CD8-positive, alpha-beta memory T cell (primary cell): ENCODE measurements at places on chromosomes 1 and 21. TPM values are rescaled to one million over a fixed set of nuclear protein-coding genes. Genes with fewer than 3 reads are reported as not detected.

- H3K4me3 ChIP-seq, result peak overlapping the region; percentile 47
- no peak for DNase-seq
- no peaks in the 10 kb centered on the region for H3K36me3 ChIP-seq
- H3K4me1 ChIP-seq, result peaks cover 15% of the 10 kb centered on the region
- H3K27ac ChIP-seq, result no peak overlapping the region
- peaks cover 16% of the 10 kb centered on the region for H3K27me3 ChIP-seq
Observed at GRCh38 chr21:44722731-44723130, 11.4 kb upstream of the TSPEAR start.

- no peaks in the 10 kb centered on the region for H3K27me3 ChIP-seq
- DNase-seq, result no peak
- no peak overlapping the region for H3K27ac ChIP-seq
- H3K4me1 ChIP-seq, result peaks cover 22% of the 10 kb centered on the region
Observed at GRCh38 chr1:198543670-198544260, 3.3 kb upstream of the ATP6V1G3 start.

GRCh38 chr21:34110594-34111202 lies 37.3 kb downstream of the MRPS6 start:
- peak overlapping the region; percentile 27 for H3K27ac ChIP-seq
- no peak overlapping the region for H3K4me3 ChIP-seq
- H3K27me3 ChIP-seq, result no peaks in the 10 kb centered on the region
- H3K36me3 ChIP-seq, result no peaks in the 10 kb centered on the region
- DNase-seq, result no peak

- no peaks in the 10 kb centered on the region for H3K36me3 ChIP-seq
- H3K4me3 ChIP-seq, result no peak overlapping the region
- DNase-seq, result no peak
- H3K27me3 ChIP-seq, result no peaks in the 10 kb centered on the region
- H3K4me1 ChIP-seq, result no peaks in the 10 kb centered on the region
Observed at GRCh38 chr1:163084330-163084729, 15.2 kb downstream of the RGS4 start.

- DNase-seq, result no peak
- no peaks in the 10 kb centered on the region for H3K36me3 ChIP-seq
- H3K27ac ChIP-seq, result no peak overlapping the region
- H3K4me1 ChIP-seq, result no peaks in the 10 kb centered on the region
Observed at GRCh38 chr1:70764747-70765146, 282.9 kb downstream of the PTGER3 start.

- no peak for DNase-seq
- H3K4me3 ChIP-seq, result no peak overlapping the region
- H3K27me3 ChIP-seq, result no peaks in the 10 kb centered on the region
- peaks cover 5% of the 10 kb centered on the region for H3K4me1 ChIP-seq
- peaks cover 25% of the 10 kb centered on the region for H3K36me3 ChIP-seq
Observed at GRCh38 chr1:17045150-17045549, 8.7 kb downstream of the SDHB start.

DNA sequence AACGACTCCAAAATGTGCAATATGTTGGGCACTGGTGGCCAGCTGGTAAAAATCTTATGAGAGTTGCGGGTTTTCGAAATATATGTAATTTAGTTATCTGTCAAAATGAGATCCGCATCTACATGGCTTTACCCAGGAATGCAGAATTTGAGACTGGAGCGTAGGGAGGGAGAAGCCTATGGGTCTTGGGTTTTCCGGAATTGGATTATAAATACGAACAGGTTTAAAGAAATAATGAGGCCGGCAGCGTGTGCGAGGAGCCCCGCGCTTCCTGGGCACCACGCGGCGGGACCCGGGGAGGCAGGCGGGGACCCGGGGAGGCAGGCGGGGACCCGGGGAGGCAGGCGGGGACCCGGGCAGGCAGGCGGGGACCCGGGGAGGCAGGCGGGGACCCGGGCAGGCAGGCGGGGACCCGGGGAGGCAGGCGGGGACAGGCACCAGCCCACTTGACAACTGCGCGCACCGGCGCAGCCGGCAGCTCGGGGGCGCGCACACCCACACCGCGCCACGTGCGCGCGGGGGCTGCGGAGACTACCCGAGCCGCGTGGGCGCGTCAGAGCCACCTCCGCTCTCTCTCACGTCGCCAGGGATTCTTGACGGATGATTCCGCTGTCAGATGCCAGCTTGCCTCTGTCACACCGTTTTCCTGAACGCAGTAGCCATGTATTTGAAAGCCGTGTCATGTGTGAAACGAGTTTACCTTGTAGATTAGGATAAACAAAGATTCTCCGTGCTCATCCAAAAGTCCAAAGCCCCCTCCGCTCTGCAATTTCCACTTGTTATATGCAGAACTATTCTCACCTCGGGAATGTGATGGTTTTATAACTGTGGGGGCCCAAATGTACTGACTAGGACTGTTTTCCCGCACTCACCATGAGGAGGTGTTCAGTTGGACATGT lies 54.3 kb upstream of the HNRNPU start:
- peak overlapping the region; percentile 63 for H3K4me3 ChIP-seq
- no peaks in the 10 kb centered on the region for H3K27me3 ChIP-seq
- no peaks in the 10 kb centered on the region for H3K36me3 ChIP-seq
- peaks cover 5% of the 10 kb centered on the region for H3K4me1 ChIP-seq

GRCh38 chr21:9760398-9761074 lies 760.8 kb upstream of the TPTE start:
- no peaks in the 10 kb centered on the region for H3K27me3 ChIP-seq
- H3K27ac ChIP-seq, result no peak overlapping the region
- no peak for DNase-seq
- H3K4me3 ChIP-seq, result no peak overlapping the region

DNA sequence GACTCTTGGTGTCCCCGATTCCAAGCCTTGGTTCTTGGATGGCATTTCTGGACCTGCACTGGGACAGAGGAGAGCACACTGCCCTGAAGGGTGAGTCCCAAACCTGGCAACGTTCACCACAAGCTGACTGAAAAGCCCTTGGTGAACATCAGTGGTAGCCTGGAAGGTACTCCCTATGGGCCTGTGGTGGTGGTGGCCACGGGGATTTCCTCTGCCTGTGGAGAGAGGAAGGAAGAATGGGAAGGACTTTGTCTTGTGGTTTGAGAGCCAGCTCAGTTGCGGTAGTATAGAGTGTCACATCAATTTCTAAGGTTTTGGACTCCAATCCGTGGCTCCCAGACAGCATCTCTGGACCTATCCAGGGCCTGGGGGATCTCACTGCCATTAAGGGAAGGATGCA lies 50.7 kb downstream of the DNAH14 start:
- H3K4me1 ChIP-seq, result no peaks in the 10 kb centered on the region
- H3K4me3 ChIP-seq, result no peak overlapping the region
- no peak for DNase-seq
- no peak overlapping the region for H3K27ac ChIP-seq
- H3K36me3 ChIP-seq, result no peaks in the 10 kb centered on the region
- no peaks in the 10 kb centered on the region for H3K27me3 ChIP-seq

DNA sequence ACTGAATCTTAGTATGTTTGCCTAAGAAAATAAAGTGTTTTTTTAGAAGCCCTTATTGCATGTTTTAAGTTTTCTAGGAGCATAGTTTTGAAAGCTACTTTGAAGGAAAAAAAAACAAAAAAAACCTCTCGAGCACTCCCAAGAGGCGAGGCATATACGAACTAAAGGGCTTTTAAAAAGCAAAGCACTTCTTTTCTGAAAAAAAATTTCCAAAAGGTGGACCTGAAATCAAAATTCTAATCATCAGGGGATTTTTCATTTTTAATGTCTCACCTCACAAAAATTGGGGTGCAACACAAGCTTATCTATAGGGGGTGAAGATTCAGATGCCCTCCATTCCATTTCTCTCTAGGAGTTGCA lies 594 bp downstream of the GLMN start:
- DNase-seq, result no peak
- H3K27ac ChIP-seq, result peak overlapping the region; percentile 89
- peak overlapping the region; percentile 91 for H3K4me3 ChIP-seq
- peaks cover 20% of the 10 kb centered on the region for H3K4me1 ChIP-seq

GRCh38 chr1:67434491-67434890 lies 4.3 kb upstream of the SERBP1 start:
- H3K4me3 ChIP-seq, result no peak overlapping the region
- H3K27ac ChIP-seq, result no peak overlapping the region
- H3K36me3 ChIP-seq, result no peaks in the 10 kb centered on the region
- H3K4me1 ChIP-seq, result peaks cover 10% of the 10 kb centered on the region
- H3K27me3 ChIP-seq, result no peaks in the 10 kb centered on the region

DNA sequence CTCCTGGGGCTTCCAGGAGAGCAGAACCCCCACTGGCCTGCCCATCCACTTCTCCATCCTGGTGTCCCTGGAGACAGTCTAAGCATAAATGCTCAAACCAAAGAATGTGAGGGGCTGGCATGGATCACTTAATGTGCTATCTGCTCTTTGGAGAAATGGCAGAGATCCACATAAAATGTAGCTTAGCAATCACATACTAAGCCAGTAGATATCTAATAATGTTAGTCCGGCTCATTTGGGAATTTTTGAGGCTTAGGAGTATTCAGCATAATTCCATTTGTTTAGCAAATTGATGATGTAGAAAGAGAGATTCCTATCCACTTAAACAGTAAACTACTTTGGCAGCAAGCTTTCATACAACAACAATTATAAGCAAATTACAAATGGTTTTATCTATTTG lies 90.7 kb downstream of the TENT5C start:
- H3K36me3 ChIP-seq, result no peaks in the 10 kb centered on the region
- no peak overlapping the region for H3K4me3 ChIP-seq
- H3K27ac ChIP-seq, result no peak overlapping the region
- no peaks in the 10 kb centered on the region for H3K27me3 ChIP-seq

GRCh38 chr1:20684651-20685050 lies 23.5 kb upstream of the DDOST start:
- no peak overlapping the region for H3K4me3 ChIP-seq
- DNase-seq, result no peak
- H3K27me3 ChIP-seq, result no peaks in the 10 kb centered on the region
- H3K36me3 ChIP-seq, result no peaks in the 10 kb centered on the region
- no peak overlapping the region for H3K27ac ChIP-seq

GRCh38 chr1:161954050-161954449 lies 69.6 kb downstream of the OLFML2B start:
- no peak overlapping the region for H3K4me3 ChIP-seq
- no peaks in the 10 kb centered on the region for H3K27me3 ChIP-seq
- no peak overlapping the region for H3K27ac ChIP-seq

DNA sequence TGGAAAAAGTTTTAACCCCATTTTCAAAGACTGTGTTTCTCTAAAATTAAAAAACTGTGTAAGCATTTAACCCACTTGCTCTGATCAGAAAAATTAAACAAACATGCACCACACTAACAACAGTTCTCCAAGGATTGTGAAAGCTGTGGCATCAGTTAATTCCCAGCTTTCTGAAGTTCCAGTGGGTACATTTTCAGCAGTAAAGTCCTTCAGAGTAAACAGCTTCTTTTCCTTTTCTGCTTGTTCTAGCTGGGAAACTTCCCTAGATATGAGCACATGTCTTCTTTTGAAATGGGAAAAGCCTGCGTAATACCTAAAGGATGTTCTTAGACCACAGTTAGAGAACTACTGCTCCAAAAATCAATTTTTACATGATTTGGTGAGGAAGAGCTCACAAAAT lies 11.1 kb downstream of the PRRX1 start:
- H3K36me3 ChIP-seq, result no peaks in the 10 kb centered on the region
- H3K4me1 ChIP-seq, result no peaks in the 10 kb centered on the region
- no peak overlapping the region for H3K4me3 ChIP-seq
- H3K27ac ChIP-seq, result no peak overlapping the region

- peaks cover 14% of the 10 kb centered on the region for H3K27me3 ChIP-seq
- no peak overlapping the region for H3K4me3 ChIP-seq
- no peaks in the 10 kb centered on the region for H3K36me3 ChIP-seq
- DNase-seq, result no peak
- peaks cover 12% of the 10 kb centered on the region for H3K4me1 ChIP-seq
- H3K27ac ChIP-seq, result no peak overlapping the region
Observed at GRCh38 chr1:204076891-204077290, 4.0 kb downstream of the SOX13 start.

GRCh38 chr21:46159841-46160656 lies 4.7 kb upstream of the FTCD start:
- no peak for DNase-seq
- H3K4me3 ChIP-seq, result no peak overlapping the region
- H3K36me3 ChIP-seq, result no peaks in the 10 kb centered on the region
- H3K27me3 ChIP-seq, result no peaks in the 10 kb centered on the region

- no peaks in the 10 kb centered on the region for H3K27me3 ChIP-seq
- peaks cover 53% of the 10 kb centered on the region for H3K4me1 ChIP-seq
- DNase-seq, result peak; percentile 72
Observed at GRCh38 chr1:41891199-41891896, 27.4 kb downstream of the HIVEP3 start.

GRCh38 chr1:221963742-221964141 lies 221.9 kb upstream of the DUSP10 start:
- no peak overlapping the region for H3K4me3 ChIP-seq
- no peak overlapping the region for H3K27ac ChIP-seq
- H3K36me3 ChIP-seq, result no peaks in the 10 kb centered on the region
- no peaks in the 10 kb centered on the region for H3K4me1 ChIP-seq

DNA sequence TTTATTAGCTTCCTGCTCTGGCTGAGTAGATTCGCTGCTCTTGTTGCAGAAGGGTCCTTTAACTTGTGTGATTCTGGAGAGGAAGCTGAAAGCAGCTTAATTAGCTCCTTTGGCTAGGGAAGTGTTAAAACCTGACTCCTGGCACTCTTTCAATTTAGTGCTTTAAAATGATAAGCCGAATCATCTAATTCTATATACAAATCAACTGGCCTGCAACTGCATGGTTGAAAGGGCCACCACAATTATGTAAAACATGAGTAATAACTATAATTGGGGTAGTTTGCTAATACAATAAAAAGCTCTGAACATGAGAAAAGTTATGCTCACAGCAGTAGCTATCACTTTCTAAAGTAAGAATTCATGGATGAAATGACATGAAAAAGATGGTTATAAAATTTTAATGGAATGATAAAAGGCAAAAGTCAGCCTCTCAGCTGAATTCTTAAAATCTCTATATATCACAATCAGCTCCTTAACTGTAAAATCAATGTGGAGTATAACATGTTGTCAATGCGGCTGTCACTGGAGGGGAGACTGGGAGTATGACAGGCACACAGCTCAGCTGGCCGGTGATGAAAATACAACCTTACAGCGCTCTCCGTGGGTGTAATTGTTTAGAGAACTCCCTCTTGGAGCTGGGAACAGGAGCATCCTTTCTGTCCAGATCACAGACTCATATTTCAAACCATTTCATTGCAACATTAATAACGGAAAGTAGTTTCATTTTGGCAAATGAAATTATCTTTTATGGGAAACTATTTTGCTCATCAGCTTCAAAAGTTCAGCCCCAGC lies 324.4 kb downstream of the KCTD3 start:
- H3K27me3 ChIP-seq, result no peaks in the 10 kb centered on the region
- no peaks in the 10 kb centered on the region for H3K4me1 ChIP-seq
- DNase-seq, result no peak
- no peaks in the 10 kb centered on the region for H3K36me3 ChIP-seq

GRCh38 chr1:59186656-59187055 lies 110.2 kb upstream of the FGGY start:
- H3K27ac ChIP-seq, result no peak overlapping the region
- H3K4me1 ChIP-seq, result no peaks in the 10 kb centered on the region
- H3K27me3 ChIP-seq, result no peaks in the 10 kb centered on the region
- no peaks in the 10 kb centered on the region for H3K36me3 ChIP-seq

- no peaks in the 10 kb centered on the region for H3K27me3 ChIP-seq
- no peak for DNase-seq
- H3K4me1 ChIP-seq, result no peaks in the 10 kb centered on the region
Observed at GRCh38 chr21:16968436-16968835, 544.4 kb upstream of the CXADR start.

The OLFML3 gene
- 0.18 TPM for total RNA-seq

The HES3 gene
- not detected for total RNA-seq

The HPDL gene
- 42.4 TPM for total RNA-seq

The OR10J5 gene
- not detected for total RNA-seq

The OR2T29 gene
- not detected for total RNA-seq

The RXRG gene
- total RNA-seq, result not detected

The VPS13D gene
- 28.5 TPM for total RNA-seq

The SLC45A3 gene
- 0.33 TPM for total RNA-seq

The ANGEL2 gene
- 42.5 TPM for total RNA-seq

The TCEA3 gene
- total RNA-seq, result 1.4 TPM

The PCAT6 gene
- total RNA-seq, result 0.51 TPM

The ABL2 gene
- 6.7 TPM for total RNA-seq

The IL22RA1 gene
- not detected for total RNA-seq

The SH2D1B gene
- not detected for total RNA-seq
